ENCODE measurements at places on chromosomes 5 and 9.

DNA sequence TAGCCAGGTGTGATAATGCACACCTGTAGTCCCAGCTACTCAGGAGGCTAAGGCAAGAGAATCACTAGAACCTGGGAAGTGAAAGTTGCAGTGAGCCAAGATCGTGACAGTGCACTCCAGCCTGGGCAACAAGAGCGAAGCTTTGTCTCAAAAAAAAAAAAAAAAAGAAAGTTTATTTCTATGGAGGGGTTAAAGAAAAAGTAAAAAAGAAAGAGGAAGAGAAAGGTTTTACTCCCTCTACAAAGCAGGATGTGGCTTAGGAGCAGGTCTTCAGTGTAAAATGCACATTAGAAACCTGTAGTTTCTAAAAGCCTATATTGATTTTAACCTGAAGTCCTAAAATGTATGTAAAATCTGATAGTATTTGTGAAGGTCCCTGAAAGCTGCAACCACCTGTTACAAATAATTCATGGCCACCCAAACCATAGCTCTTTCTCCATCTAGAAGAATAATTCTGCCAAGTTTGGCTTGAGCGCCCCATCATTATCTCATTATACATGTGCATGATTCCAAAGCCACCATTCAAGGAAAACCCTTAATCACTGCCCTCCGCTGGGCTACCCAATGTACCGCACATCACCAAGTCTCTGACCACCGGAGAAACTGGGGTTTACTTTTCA, 3.4 kb downstream of the FNBP1 start:
- no peak for DNase-seq

DNA sequence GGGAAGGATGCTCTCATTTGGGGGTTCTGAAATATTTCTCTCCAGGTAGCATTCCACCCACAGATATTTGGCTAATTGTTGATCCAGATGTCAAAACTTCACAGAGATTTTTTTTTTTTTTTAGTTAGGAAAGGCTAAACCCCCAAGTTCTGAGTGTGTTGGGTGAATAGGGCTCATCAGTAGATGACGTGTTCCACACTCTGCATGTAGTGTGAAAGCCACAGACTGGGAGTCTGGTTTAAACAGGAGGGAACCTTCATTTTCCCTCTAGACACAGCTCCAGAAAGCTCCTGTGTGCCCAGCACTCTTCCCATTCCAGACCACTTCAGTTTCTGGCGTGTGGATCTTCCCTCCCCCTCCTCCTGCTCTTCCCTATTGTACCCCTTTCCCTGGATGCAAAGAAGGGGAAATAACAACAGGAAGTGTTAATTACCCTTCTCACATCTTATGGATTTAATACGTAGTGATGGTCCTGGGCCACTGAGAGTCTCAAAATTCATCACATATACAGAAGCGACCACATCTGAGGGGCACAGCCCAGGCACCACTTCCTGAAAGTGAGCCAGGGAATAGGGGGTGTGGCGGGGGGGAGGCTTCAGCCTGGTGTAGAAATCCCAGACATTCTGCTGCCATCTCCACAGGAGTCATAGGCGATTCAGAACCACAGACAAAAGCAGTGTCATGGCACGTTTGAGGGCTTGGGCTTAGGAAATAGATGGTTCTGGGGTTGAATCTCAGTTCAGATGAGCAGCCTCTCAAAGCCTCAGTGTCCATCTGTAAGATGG, 65.1 kb downstream of the DAP start:
- no peak for DNase-seq

- no peak for DNase-seq
Measured at GRCh38 chr5:143019614-143020515, 249.7 kb downstream of the ARHGAP26 start.

DNA sequence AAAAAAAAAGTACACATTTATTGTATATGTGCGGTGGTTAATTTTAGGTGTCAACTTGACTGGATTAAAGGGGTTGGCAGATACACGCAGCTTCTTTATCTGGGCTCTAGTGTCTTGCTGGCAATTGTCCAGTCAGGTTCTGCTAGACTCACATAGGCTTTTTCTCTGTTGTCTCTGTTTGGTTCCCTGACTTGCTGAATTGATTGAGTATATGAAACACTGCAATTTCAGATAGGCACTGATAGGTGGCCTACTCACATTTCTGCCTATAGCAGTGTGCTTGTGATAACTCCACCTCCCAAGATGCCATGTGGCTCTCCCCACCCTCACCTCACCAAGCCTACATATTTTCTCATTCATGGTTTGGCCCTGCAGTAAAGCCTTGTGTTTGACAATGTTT, 52.5 kb downstream of the AOPEP start:
- DNase-seq: no peak

GRCh38 chr5:143161885-143162540, 241.5 kb downstream of the NR3C1 start:
- no peak for DNase-seq

DNA sequence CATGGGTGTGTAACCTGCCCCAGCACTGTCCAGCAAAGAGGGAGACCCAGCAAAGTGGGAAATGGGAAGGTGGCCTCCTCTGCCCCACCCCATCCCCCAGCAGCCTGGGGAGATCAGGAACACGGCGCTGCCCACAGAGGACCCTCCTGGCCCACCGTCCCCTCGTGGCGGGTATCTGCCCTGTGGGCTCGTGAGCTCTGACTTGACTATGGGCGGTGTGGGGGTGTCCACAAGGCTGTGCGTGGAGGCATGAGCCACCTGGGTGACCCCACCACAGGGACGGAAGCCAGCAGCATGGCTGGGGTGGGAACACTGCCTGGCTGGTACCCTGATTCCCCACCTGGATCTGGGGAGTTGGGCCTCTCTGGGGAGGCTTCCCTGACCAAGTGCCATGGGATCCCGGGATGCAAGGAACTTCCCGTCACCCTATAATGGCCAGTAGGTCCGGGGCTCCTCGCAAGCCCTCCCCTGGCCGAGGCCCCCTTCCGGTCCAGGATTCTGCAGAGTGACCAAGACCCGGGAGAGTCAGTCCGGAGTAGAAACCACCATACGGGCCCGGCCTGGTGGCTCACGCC, 29.3 kb upstream of the SLC6A19 start:
- DNase-seq: no peak

DNA sequence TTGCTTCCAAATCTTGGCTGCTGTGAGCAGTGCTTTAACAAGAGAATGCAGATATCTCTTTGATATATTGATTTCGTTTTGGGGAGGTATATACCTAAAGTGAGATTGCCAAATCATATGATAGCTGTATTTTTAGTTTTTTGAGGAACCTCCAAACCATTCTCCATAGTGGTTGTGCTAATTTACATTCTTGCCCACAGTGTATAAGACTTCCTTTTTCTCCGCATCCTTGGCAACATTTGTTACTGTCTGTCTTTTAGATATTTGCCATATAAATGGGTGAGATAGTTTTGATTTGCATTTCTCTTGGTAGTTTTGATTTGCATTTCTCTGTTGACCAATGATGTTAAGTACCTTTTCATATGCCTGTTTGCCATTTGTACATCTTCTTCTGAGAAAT, 10.0 kb upstream of the PLK2 start:
- no peak for DNase-seq

GRCh38 chr5:169287529-169287928, 13.4 kb downstream of the SLIT3 start:
- no peak for DNase-seq

- no peak for DNase-seq
Measured at GRCh38 chr5:2901096-2901495, 149.6 kb upstream of the IRX2 start.

- no peak for DNase-seq
Measured at GRCh38 chr9:127801955-127802575, 617 bp upstream of the FPGS start.

DNA sequence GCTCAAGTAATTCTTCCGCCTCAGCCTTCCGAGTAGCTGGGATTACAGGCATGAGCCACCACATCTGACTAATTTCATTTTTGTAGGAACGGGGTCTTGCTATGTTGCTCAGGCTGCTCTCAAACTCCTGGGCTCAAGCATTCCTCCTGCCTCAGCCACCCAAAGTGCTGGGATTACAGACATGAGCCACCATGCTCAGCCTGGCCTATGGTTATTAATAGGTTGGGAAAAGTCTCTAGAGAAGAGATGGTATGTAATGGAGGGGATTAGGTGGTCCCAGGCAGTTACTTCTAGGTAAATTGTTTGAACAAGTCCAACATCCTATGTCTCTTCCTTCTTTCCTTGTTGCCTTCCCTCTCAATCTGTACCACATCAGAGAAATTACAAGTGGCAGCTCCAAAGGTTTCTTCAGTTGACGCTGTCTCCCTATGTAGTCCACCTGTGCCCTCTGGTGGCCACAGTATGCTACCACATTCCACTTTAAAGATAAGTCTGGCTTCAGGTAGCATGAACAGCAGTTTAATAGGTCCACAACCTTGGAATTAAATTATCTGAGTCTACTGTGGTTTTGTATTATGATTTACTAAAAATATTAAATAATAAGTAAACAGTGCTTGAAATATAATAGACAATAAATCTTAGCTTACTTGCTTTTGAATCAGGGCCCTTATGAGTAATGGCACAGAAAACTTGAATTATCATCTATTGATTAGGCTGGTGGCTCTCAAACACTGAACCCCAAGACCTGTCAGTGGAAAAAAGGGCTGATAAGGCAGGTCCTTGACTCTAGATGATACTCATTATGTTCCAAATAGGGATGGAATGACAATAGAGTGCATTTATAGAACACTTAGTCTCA, 9.7 kb downstream of the TIGD6 start:
- DNase-seq: peak; percentile 14

DNA sequence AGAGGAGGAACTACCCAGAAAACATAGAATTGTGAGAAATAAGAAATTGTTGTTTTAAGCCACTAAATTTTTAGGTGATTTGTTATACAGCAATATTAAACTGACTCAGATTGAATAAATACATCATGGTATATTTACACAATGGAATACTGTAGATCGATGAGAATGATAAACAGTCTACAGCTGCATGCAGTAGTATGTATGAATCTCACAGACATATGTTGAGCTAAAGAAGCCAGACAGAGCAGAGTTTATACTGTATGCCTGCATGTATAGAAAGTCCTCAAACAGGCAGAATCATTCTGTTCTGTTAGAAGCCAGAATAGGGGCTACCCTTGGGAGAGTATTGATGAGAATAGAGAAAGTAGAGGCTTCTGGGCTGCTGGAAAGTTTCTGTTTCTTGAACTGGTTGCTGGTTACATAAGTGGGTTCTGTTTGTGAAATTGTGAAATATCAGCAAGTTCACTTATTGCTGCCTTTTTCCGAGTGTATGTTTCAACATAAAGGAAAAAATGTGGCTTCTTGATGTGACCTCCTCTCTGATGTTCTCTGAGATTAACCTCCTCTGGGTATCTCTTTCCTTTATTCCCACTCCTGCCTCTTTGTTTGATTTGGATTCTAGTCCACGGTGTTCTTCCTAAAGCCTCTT, 9.6 kb downstream of the KIAA1958 start:
- no peak for DNase-seq

GRCh38 chr5:139835656-139836055, 40.0 kb downstream of the PSD2 start:
- DNase-seq: no peak

DNA sequence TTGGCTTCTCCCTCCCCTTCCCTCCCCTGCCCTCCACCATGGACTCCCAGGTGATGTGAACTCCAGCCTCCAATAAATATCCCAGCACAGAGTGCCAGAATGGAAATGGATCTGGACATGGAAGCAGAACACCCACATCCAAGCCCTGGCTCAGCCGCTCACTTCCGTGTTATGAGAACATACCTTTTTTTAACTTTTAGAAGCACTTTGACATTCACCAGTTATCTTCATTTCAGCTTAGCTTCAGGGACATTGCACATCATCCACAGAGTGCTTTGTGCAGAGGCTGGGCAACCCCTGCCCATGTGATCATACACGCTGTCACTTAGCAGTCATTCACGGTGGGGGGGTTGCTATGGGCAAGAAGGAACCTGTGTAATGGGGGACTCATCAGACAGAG, 9.1 kb downstream of the AFAP1L1 start:
- no peak for DNase-seq

DNA sequence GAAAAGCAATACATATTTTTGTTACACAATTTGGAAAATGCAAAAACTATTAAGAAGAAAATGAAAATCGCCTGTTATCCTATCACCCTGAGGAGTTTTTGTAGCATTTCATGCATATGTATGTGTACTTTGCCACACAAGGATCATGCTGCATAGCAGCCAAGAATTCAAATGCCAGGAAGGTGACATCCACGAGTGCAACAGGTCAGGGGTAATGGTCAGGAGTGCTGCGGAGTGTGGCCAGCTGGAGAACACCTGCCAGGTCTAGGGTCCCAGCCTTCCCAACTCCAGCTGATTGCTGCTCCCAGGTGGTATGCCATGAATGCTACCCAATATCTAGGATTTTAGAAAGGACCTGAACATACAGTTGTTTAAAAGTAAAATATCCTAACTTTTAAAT, 617.1 kb downstream of the PRELID2 start:
- no peak for DNase-seq

GRCh38 chr5:10730043-10730351, 31.0 kb downstream of the DAP start:
- no peak for DNase-seq

DNA sequence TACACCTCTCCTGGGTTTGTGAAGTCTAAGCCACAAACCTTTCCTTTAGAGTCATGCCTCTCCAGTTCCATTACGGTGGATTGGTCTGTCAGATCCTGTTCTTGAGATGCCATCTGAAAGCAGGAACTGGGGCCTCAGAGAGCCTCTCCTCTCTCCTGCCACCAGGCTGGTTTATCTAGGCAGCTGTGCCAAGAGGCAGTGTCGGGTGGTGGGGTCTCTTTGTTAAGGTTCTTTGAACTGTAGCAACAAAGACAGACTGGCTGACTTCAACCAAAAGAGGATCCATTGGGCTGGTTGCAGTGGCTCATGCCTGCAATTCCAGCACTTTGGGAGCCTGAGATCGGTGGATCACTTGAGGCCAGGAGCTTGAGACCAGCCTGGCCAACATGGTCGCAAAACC, 66.0 kb upstream of the ANGPTL2 start:
- no peak for DNase-seq

GRCh38 chr5:141703133-141703561, 21.1 kb upstream of the ARAP3 start:
- DNase-seq: no peak

GRCh38 chr5:169828385-169828784, 151.9 kb downstream of the INSYN2B start:
- no peak for DNase-seq

DNA sequence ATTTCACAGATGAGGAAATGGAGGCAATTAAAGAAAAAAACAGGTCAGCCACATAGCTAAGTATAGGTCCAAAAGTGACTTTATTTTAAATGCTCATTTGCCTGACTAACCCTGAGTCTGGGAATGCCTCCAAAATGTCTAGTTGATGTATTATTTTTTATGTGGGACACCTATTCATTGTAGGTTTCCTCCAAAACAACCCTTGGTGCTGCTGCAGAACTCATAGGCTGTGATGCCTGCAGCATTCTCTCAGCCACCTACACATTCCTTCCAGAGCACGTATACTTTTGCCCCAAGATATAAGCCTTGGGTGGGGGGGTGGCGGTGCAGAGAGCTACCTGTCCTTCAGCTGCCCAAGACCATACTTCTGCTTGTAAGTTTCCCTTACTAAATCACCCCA, 77.4 kb downstream of the MSX2 start:
- DNase-seq: no peak

DNA sequence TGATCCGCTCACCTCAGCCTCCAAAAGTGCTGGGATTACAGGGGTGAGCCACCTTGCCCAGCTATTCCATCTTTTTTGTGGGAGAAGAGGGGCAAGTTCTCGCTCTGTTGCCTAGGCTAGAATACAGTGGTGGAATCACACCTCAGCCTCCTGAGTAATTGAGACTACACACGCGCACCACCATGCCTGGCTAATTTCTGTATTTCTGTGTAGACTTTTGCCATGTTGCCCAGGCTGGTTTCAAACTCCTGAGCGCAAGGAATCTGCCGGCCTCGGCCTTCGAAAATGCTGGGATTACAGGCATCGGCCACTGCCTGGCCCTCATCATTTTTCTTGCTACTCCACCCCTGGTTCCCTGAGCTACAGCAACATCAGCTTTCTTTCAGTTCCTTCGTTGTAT, 2.8 kb upstream of the NOL6 start:
- DNase-seq: no peak

Measured in amygdala (tissue), 56 donors.